ENCODE measurements at places on chromosomes 3 and 15.

DNA sequence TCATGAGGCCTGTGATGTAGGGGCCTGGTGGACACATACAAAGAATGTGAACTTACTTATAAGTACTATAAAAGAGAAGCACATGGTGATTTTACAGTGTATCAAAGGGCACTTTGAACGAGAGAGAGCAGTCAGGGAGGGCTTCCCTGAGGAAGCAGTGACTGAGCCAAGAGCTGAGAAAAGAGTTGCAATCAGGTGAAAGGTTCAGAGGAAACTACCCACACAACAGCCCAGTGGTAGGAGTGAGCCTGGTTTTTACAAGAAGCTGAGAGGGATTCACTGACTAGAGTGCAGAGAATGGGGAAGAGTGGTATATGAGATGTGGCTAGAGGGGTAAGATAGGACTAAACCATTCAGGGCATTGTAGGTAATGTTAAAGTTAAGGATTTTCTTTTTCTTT, 57.1 kb downstream of the CALML4 start:
- no peak for DNase-seq

- DNase-seq = no peak
Observed at GRCh38 chr3:179045719-179046402, 25.7 kb downstream of the ZMAT3 start.

DNA sequence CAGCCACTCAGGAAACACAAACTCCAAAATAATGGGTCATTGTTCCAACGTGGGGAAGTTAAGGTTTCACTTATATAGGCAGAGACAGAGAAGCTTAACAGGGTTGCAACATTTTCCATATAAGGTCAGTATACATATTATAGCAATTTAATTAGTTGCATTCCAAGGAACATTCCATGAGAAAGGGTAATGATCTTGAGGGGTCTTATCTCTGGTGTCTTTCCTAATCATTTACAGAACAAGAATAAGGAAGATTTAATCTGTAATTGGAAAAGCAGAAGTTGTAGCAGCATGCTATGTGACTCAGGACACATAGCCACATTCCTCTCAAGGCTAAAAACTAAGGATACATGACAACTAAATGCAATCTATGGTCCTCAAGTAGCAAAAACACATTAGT, 4.9 kb downstream of the MNS1 start:
- DNase-seq = no peak

- no peak for DNase-seq
Observed at GRCh38 chr15:42720071-42720470, 16.9 kb downstream of the CDAN1 start.

DNA sequence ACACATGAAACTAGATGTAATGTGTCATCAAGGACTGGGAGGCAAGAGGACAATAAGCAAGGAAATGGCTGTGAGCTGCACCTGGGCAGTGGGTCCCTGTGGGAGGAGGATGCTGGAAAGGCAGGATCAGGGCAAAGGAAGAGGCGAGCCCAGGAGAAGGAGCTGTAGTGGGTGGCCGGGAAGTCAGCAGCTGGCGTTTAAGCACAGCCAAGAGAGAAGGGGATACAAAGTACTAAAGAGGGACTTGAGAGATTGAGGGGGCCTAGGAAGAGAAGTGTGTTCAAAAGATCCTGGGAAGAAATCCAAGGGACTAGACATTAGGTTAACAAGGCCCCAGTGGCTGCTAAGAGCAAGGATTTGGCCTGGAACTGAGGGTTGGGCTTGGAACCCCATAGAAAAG, 188.5 kb upstream of the SLC24A5 start:
- no peak for DNase-seq

DNA sequence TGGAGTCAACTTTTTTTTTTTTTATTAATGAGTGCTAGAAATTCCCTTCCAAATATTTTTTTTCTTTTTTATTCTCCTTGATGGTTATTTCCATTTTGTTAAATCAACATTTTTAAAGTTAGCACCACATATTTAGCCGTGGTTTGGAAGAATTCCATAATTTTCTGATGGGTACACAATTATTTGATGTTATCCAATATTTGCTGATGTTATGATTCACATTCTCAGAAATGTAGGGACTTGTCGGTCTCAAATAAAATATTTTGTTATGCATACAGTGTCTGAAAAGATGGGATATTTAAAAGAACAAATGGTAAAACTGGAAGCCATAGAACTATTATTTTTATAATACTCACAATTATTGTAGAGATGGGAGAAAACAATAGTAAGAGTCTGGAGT, 911.5 kb upstream of the GBE1 start:
- DNase-seq = no peak

DNA sequence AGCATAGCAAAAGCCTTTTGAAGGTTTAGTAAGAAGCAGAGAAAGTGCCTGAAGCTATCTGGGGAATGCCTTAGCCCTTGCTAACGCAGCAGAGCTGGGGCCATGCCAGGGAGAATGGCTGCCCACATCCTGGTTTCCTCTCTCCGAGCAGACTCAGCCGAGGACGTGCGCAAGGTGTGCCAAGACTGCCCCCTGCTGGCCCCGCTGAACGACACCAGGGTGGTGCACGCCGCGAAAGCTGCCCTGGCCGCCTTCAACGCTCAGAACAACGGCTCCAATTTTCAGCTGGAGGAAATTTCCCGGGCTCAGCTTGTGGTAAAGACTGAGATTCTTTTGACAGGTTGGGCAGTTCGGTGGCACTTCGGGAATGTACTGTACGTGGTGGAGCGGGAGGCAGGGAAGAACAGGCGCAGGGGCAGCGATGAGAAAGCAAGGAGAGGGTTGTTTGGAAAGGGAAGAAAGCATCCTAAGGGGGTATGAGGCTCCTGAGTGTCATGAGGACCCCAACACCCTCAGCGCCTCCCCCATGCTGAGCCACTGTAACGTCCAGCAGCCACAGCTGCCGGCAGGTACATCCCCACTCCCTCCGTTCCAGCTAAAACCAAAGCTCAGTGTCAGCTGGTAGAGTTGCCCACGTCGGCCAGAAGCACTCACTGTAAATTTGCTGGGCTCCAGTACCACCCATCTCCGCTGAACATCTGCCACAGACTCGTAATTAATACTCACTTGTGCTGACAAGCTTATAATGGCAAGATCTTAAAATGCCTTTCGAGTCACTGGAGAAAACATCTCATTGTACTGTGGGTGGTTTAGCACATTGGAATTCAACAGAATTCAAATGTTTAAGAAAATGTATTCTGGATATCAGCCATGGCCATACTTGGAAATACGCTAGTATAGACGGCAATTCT, 4.4 kb downstream of the AHSG start:
- peak; percentile 100 for DNase-seq

DNA sequence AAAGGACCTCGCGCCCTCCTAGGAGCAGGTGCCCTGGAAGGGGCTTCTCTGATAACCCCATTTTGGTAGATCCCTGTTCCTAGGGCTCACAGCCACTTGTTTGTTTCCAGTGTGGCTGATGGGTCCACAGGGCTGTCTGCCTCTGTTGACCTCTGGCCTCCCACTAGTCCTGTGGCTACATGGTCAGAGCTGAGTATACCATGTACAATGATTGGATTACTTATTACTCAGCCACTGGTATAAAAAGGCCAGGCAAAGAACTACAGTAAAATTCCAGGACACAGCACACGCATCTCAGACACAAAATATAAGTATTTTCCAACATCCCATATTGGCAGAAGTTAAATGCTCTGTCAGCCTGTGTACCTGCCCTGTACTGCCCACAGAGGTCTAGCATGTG, 277.3 kb downstream of the GABRG3 start:
- no peak for DNase-seq

- DNase-seq = no peak
Observed at GRCh38 chr15:88745065-88745464, 58.2 kb upstream of the ACAN start.

DNA sequence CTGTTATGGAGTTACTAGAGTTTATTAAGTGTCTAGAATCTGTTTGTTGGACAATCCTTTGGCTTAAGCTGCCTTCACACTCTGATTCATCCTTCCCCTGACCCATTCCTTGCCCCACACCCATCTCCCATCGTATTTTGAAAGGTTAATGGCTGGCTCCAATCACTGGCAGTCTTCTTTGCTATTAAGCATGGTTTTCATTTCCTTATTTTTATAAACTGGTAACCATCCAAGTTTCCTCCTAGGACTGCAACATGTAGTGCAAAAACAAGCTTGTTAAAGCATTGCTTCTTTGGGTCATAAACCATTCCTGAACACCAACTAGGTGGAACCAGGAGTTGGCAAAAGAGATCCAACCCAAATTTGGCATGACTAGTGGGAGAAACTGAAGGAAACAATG, 148.4 kb downstream of the DTWD1 start:
- DNase-seq = no peak

DNA sequence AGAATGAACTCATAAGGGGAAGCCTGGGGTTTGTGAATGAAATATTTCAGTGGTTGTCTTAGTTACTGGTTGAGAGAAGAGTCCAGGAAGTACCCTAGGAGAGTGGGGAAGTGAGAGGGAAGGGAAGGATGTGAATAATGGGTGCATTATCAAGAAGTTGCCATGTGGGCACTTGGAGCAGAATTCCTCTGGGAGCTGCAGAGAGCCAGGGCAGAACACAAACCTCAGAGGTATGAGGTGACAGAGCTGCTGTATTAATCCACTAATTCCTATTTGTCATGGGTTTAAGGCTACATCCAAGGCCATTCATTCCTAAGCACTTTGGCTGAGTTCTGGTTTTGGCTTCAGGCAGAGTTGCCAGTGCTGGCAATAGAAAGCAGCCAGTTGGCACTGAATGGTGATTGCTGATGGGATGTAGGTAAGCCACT, 29.0 kb downstream of the NDUFB4 start:
- DNase-seq = peak; percentile 51

GRCh38 chr3:189902230-189903186, 218.2 kb downstream of the P3H2 start:
- no peak for DNase-seq

DNA sequence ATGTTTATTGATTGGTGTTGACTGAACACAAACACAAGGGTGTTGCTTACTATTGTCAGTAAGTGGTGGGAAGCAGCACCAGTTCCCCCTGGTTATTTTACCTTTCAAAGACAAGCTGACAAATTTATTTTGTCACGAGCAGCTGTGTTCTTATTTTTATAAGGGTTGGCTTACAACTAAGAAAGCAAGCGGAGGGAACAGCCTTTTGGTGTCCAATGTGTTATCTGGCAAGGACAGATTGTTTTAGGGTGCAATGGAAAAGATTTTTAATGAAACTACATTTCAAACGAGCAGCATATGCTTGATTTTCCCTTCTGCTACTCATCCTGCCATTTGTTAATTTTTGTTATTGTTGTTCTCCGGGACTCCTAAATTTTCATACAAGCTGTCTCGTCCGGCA, 920.6 kb upstream of the CFAP20DC start:
- no peak for DNase-seq

GRCh38 chr15:100981086-100981485, 61.9 kb downstream of the LRRK1 start:
- no peak for DNase-seq
